T1000 (cell line): ENCODE measurements at places on chromosomes 2 and 18.

DNA sequence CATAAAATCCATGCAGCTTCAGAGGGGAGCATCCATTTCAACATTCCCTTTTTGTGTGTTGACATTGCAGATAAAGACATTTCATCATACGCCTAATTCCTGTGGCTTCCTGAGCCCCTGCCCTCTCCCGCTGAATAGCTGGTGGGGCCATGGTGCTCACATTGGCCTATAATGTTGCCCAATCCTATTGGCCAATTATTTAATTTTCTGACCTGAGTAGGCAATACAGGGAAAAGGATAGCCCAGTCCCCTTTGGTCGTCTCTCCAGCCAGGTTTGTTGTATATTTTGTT lies 163.8 kb upstream of the MYCN start:
- no peak for DNase-seq

DNA sequence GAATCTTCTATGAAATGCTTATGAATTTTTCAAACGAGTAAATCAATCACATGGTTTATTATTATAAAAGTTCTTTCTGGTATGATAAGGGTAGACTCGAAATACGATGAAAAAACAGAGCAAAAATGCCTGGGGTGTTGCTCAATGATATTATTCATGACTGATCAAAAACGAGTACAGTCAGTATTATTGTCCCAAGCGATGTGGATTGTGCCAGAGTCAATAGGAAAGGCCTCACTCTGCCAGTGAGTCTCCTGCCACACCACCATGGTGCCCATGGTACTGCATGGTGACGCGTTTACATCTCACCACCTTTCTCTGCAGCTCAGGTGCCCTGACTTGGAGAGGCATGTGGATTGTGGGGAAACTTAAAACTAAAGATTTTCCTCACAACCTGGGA lies 58.5 kb downstream of the KCTD1 start:
- no peak for DNase-seq

- no peak for DNase-seq
Observed at GRCh38 chr2:25309402-25309801, 32.3 kb downstream of the DNMT3A start.

DNA sequence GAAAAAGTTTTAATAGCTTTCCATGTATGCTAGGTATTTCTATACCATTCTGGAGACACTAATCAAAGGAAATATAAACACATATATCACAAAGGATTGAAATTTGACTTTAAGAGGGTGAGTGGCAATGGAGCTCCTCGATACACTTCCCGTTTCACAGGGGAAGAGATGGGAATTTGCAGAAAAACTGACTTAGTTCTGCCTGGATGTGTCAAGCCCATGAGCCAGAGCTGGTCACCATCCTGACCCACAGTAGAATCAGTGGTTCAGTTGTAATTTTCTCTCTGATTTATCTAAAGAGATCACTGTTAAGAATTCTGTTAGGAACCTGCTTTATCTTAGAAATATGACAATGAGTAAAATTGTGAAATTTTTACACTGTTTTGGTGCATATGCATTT lies 34.2 kb downstream of the PLCL1 start:
- DNase-seq = no peak
